Mesothelial cell of epicardium (in vitro differentiated cells): ENCODE measurements at places on chromosomes 16 and 17. TPM values are rescaled to one million over a fixed set of nuclear protein-coding genes. Genes with fewer than 3 reads are reported as not detected.

- no peak for DNase-seq
Measured at GRCh38 chr17:34668206-34668605, 88.8 kb downstream of the TMEM132E start.

- no peak for DNase-seq
Measured at GRCh38 chr17:40490289-40490853, 11.1 kb downstream of the TNS4 start.

DNA sequence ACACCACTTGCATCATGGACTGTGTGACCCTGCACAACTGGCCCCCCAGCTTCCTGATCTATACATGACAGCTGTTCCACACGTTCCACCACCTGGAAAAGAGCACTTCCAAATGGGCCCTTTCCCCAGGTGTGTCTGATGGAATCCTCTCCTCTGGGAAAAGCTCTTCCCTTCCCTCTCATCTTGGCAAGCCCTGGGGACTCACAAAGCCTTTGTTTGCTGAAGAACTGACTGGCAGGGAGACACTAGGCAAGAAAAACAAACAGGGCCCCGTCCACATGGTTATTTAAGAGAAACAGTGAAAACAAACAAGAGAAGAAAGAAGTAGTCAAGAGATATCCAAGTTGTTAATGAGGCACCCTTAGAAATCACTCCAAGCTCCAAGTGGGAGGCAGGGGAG, 52.6 kb downstream of the C16orf95 start:
- DNase-seq = no peak

DNA sequence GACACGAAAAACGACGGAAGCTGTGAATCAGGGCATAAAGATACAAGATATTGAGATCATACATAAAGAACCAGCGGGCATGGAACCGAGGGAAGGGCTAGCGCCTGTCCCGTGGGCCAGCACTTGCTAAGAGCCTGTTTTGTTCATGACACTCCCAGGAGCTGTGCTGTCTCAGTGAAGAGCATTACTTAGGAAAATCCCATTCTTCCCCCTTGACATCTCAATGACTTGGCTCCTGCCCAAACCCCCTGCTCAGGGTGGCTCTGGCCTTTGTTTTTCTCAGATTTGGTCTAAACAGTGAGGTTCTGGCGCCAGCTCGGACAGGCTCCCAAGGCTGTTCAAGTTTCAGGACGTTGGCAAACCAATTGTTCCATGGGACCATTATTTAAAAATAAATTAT, 79.1 kb upstream of the SEC14L1 start:
- DNase-seq = no peak

GRCh38 chr16:20931066-20931600, 30.6 kb downstream of the LYRM1 start:
- no peak for DNase-seq

DNA sequence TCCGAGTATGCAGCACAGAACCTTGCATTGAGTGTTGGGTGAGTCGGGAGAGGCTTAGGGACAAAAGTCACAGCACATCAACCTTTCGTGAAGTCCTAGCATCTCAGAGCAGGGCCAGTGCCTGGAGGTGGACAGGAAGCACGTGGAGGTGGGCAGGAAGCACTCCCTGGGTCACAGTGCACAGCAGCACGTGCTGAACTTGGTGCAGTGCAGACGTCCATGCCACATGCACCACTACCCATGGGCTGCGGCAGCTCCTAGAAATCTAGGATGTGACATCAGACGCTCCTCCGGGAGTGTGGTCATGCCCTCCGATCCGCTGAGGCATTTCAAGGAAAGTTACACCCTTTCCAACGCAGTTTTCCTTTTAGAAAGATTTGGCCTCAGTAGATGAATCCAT, 83.4 kb upstream of the CHMP6 start:
- DNase-seq = no peak

SLC52A1 gene
- total RNA-seq = 0.20 to 0.54 TPM (median 0.38 TPM) in 3 replicates

DNA sequence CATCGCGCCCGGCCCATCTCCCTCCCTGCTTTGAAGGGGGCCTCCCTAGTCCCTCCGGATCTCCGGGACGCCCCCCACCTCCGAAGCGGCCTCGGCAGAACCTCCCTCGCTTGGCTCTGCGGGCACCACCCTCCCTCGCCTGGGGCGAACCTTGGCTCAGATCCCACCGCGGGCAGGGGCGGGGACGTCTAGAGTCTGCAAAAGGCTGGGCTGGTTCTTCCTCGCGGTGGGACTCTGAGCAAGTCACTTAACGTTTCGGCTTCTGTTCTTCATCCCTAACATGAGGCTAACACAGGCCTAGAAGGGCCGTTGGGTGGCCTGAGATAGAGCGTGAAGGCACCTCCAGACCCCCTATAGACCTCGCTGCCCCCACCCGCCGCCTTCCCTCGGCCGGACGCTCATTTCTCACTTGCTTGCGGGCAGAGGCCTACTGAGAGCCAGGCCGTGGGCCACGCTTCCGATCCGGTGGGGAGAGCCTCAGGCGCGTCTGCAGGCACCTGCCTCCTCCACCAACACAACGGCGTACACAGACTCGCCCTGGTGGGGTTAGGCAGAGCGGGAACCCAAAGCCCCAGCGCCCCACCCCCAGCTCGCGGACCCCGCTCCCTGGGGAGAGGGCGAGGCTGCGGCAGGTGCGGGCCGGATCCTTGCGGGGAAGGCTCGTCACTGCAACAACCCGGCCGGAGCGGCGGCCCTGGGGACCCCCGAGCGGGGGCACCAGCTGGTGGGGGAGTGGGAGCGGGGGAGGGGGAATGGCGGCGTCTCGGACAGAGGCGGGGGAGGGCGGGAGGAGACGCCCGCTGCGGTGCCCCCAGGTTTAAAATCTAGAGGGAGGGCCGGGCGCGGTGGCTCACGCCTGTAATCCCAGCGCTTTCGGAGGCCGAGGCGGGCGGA, 5.4 kb downstream of the MYO1C start:
- peak; percentile 77 for DNase-seq

- DNase-seq = no peak
Measured at GRCh38 chr16:66306366-66307150, 59.9 kb upstream of the CDH5 start.

DNA sequence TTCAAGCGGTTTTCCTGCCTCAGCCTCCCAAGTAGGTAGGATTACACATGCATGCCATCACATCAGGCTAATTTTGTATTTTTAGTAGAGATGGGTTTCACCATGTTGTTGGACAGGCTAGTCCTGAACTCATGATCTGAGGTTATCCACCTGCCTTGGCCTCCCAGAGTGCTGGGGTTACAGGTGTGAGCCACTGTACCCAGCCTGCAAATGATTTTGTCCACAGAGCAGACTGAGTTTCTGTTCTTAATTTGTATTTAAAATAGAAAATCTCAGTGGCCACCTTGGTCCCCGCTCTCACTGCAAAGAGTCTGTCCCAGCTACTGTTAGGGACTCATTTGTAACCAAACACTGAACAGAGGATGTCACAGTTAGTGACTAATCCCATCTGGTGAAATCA, 415.7 kb upstream of the RBFOX1 start:
- no peak for DNase-seq

- no peak for DNase-seq
Measured at GRCh38 chr17:69960755-69961154, 114.3 kb upstream of the KCNJ16 start.

GRCh38 chr16:60123392-60124023, 1389.4 kb upstream of the GOT2 start:
- no peak for DNase-seq

ATP2C2 gene
- total RNA-seq = 43.5 to 52.5 TPM (median 47.7 TPM) in 3 replicates

HS3ST3B1 gene
- total RNA-seq = 8.7 to 9.8 TPM (median 8.7 TPM) in 3 replicates

BIRC5 gene
- 22.8 to 23.8 TPM (median 22.9 TPM) in 3 replicates for total RNA-seq
